HCT116 (cell line): ENCODE measurements at places on chromosomes 11 and 22. TPM values are rescaled to one million over a fixed set of nuclear protein-coding genes. Genes with fewer than 3 reads are reported as not detected.

DNA sequence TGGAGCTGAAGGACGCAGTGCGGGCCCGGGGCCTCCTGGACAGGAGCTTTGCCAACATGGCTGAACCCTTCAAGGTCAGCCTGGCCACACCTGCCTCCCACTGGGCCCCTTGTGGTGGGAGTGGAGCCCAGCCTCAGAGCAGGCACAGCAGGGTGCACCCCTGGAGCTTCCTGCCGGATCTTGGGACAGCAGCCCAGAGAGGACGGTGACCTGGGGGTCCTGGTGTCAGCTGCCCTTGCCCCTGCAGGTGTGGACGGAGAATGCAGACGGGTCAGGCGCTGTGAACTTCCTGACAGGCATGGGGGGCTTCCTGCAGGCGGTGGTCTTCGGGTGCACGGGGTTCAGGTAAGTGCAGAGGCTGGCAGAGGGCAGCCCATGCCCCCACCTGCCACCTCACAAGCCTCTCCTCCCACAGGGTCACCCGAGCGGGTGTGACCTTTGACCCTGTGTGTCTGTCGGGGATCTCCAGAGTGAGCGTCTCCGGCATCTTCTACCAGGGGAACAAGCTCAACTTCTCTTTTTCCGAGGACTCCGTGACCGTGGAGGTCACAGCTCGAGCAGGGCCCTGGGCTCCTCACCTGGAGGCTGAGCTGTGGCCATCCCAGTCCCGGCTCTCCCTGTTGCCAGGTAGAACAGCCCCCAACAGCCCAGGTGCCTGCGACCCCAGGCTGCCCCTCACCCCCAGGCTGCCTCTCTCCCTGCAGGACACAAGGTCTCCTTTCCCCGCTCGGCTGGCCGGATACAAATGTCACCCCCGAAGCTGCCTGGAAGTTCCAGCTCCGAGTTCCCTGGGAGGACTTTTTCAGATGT, 5.1 kb downstream of the PGGHG start:
- DNase-seq = no peak

GRCh38 chr11:118878163-118878563, 5.5 kb upstream of the CXCR5 start:
- DNase-seq = no peak

- DNase-seq = no peak
Observed at GRCh38 chr22:29346659-29347058, 31.2 kb upstream of the RASL10A start.

GRCh38 chr11:1831338-1832210, 3.2 kb upstream of the SYT8 start:
- DNase-seq = no peak

- DNase-seq = no peak
Observed at GRCh38 chr11:73292525-73292894, 15.6 kb upstream of the ARHGEF17 start.

DNA sequence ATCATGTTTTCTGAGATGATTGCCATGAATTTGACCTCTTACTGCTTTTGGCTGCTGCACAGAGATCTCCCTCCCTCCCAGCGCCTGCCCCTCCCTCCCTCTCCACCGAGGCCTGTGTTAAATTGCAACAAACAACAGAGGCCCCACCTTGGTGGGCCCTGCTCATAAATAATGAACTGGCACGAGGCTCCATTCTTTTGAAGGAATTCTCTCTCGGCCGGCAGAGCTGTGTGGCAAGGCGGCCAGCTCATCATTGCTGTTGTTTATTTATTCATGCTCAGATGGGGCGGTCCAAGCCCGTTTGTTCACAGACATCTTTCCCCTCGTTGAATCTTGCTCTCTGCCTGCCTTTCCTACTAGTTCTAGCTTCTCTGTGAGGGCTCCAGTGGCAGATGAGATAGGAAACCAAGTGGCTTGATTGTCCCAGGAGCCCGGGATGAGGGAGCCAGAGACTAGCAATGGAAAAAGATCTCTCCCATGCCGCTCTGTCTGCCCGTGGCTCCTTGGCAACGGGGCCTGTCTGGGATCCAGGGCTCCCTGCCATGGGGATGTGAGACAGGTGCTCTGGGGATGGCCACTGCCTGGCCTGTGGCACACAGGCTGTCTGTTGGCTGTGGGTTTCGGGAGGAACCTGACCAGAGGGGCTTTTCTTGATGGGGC, 192.6 kb downstream of the DSCAML1 start:
- DNase-seq = no peak

DNA sequence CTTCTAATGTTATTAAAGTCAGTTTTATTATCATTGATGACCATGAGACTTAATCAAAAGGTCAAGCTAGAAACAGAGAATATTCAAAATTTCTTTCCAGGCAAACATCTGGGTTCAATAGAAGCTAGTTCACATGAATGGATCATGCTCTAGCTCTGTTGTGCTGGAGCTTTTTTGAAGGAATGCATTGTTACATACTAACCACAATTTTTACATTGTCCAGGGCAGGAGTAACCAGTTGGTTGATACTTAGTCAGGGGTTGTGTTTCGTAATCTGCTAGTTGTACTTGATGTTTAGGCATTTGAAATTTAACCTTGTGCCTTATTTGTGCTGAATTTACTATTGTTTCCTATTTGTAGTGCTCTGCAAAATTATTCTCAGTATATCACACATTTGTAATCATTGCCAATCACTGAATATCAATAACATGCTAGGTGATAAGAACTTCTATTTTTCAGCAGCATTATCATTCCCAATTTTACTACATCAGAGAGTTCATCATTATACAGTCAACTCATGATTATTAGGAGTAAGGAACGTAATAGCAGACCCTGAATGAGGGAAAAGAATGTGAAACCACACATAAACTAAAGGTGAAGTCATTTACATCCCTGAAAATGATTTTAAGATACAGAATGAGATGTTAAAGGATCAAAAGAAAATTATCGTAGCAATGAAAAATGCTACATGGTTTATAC, 23.2 kb downstream of the NF2 start:
- DNase-seq = no peak

- no peak for DNase-seq
Observed at GRCh38 chr22:28016781-28017557, 97.9 kb upstream of the PITPNB start.

DNA sequence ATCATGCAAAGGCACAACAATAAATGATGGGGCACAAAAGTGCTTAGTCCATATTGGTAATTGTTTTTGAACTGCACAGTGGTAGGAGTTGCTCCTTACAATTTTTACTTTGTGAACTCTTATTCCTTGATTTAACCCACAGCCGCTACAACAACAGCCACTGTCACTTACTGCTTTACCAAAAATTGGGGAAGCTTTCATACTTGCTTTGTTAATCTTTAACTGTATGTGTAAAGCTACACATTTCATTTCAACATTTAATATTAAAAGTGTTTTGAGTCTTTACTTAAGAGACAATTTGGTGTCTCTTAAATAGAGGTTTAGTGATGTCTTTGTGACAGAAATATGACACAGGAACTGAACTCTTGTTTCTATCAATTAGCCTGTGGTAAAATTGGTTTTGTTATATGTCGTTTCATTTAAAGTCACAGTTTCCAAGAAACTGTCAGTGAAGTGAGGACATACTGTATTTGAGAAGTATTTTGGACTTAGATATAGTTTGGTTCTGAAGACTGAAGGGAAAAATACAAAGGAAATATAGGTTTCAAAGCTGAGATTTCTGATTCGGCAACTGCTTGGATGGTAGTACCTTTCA, 6.5 kb upstream of the IL18BP start:
- no peak for DNase-seq

DNA sequence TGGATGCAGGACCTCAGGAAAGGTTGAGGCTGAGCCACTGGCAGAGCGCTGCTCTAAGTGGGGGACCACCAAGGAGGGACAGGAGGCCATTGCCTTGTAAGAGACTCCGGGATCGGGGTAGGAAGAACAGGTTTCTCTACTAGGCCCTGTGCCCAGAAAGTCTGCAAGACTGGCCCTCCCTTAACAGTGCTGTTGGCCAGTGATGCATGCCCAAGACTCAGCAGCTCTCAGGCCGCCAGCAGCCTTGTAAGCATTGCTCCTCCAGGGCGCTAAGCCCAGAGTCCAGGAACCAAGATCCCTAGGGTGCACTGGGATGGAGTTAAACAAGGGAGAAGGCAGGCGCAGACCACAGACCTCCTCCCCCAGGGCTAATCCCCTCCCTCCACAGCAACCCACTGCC, 39.3 kb upstream of the PANX1 start:
- no peak for DNase-seq

GRCh38 chr11:118098996-118099837, 12.5 kb upstream of the SMIM35 start:
- no peak for DNase-seq

- no peak for DNase-seq
Observed at GRCh38 chr22:17086296-17086695, 1.5 kb downstream of the IL17RA start.

DNA sequence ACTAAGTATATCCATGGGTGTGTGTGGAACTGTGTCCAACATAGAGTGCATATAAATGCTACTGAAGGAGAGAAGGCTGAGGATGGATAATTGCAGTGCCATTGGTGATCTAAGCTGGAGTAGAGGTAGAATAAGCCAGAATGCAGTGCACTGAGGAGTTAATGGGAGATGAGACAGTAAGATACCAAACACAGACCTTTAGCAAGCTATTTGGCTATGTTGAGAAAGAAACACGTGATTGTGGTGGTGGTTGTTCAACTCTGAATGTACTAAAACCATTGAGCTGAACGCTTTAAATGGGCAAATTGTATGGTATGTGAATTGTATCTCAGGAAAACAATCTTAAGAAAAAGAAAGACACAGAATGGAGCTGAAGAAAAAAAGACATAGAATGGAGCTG, 22.8 kb downstream of the JAML start:
- DNase-seq = no peak

- DNase-seq = no peak
Observed at GRCh38 chr22:48937032-48937639, 890.5 kb downstream of the BRD1 start.

DNA sequence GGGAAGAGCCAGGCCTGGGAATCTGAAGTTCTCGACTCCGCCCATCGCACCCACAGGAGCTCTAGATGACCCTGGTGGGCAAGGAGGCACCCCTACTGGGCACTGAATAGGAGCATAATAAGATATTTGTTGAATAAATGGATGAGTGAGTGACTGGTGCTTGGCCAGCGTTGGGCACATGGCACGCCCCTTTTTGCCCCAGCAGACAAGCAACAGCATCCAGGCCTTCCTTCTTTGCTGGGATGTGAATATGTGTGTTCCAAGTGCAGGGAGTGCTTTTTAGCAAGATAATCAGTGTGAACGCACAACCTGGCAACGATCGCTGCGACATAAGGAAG, 443 bp upstream of the CELF1 start:
- DNase-seq = no peak

DNA sequence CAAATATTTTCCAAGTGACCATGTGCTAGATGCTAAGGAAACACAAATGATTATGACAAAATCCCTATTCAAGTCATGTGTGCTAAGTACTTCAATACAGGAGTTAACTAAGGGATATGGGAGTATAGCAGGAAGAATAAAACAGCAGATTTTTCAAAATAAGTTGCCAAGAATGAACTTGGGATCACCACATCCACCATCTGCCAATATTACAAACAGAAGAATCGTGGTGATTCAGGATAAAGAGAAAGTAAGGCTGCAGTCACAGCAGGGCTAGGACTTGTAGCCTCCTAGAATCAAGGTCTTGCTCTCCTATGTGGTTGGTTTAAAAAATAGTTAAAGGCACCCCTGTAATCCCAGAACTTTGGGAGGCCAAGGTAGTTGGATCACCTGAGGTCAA, 34.3 kb downstream of the MRTFA start:
- no peak for DNase-seq

DNA sequence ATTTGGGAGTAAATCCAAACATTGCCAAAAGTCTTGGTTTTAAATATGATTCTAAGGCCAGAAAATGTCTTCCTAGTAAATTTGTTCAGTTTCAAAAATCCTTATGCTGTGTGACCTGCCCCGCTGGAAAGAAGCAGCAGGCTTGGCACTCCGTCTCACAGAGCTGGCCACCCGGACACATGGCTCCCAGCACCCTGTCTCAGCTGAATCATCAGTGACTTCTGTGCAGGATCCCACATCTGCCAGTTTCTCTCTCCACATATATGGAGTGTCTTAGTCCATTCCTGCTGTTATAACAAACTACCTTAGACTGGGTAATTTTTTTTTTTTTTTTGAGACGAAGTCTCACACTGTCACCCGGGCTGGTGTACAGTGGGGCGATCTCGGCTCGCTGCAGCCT, 356.7 kb downstream of the TBC1D22A start:
- no peak for DNase-seq

GRCh38 chr11:125202362-125202880, 37.9 kb downstream of the PKNOX2 start:
- DNase-seq = no peak

GRCh38 chr22:40637183-40638150, 948 bp upstream of the MRTFA start:
- DNase-seq = no peak

DNA sequence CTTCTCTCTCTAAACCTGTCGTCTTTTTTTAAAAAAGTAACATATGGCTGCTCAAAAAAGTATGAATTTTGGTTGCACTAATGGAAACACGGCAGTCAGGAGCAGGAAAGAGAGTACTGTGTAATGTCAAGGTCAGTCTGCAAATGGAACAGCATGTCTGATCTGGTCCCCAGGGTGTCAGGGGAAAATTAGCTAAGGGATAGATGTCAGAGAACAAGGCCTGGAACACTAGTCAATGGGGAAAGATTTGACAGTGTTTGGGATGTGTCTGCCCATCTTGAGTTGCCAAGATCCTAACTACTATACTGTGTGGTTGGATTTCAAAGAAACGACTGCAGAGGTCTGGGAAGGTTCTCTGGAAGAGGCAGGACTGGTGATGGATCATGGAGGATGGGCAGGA, 65.7 kb upstream of the PHOX2A start:
- DNase-seq = no peak

- DNase-seq = no peak
Observed at GRCh38 chr11:62400281-62400680, 18.6 kb upstream of the SCGB1A1 start.

DNA sequence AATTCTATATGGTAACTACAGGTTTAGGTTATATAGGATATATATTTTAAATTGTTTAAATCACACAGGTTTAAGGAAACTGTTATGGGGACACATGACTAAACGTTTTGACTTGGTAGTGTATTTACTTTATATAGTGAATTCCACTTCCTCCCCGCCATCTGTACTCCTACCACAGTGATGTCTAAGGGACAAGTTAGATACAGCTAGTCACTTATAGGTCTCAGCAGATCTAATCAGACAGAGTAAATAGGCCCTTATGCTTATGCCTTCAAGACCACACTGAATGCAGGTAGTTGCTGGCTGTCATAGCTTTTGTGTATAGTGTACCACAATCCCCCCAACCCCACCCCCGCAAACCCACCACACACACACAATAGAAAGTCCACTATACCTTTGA, 8.2 kb downstream of the SESN3 start:
- no peak for DNase-seq

GRCh38 chr11:2742201-2742600, 42.4 kb upstream of the KCNQ1OT1 start:
- no peak for DNase-seq

- no peak for DNase-seq
Observed at GRCh38 chr11:94150704-94151685, 22.4 kb downstream of the PANX1 start.

The MRGPRE gene
- not detected for total RNA-seq

The MMP7 gene
- total RNA-seq = 0.61 TPM

The SCGB2A2 gene
- not detected for total RNA-seq

The PIWIL4 gene
- total RNA-seq = 0.34 TPM

The BDNF gene
- 22.0 TPM for total RNA-seq

The BLID gene
- total RNA-seq = 8.9 TPM

The VPS11 gene
- 20.4 TPM for total RNA-seq

The KCNK4 gene
- not detected for total RNA-seq

The ZNF215 gene
- total RNA-seq = 9.9 TPM

The RPL27A gene
- total RNA-seq = 1,055 TPM

The LRRC10B gene
- not detected for total RNA-seq

The PPARA gene
- total RNA-seq = 14.5 TPM
